Esophagus mucosa (tissue), 1 donor: ENCODE measurements at places on chromosomes 2 and 18.
A peak's percentile ranks its signal among the peaks of the same experiment; 100 is the strongest.

DNA sequence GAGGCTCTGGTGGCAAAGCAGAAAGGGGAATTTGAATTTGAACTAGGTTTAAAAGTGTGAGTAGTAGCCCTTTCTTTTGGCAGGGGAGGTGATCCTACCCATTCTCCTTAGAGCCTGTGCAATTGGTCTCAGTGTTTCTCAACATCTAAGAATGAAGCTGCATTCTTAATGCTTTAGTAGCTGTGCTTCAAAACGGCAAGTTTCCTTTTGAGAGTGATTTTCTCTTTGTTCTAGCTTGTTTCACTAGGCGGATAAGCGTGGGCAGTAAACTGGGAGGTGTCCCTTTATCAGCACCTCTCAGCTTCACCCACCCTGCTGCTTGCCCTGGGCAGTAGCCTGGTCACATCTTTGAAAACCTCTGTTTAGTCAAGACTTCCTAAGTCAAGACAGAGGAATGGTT lies 6.7 kb downstream of the CRIM1 start:
- peak; percentile 56 for ATAC-seq

- no peak for ATAC-seq
Measured at GRCh38 chr18:47413327-47413726, 161.9 kb upstream of the SKOR2 start.

DNA sequence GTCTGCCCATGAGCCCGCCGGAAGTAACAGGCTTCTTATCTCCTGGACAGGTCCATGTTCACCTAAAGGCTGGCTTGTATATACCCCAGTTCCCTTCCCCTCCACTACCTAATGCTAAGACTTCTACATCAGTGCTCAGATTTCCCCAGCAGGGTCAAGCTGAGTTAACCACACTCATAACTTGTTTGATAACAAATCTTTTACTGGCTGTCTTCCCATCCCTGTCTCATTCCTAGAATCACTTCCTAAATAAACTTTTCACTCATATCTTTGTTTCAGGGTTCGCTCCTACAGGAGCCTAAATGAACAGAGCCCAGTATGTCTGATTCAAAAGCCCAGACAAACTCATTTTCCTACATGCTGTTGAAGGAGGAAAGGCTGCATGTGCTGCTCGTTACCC lies 94.0 kb upstream of the SOX11 start:
- no peak for ATAC-seq

DNA sequence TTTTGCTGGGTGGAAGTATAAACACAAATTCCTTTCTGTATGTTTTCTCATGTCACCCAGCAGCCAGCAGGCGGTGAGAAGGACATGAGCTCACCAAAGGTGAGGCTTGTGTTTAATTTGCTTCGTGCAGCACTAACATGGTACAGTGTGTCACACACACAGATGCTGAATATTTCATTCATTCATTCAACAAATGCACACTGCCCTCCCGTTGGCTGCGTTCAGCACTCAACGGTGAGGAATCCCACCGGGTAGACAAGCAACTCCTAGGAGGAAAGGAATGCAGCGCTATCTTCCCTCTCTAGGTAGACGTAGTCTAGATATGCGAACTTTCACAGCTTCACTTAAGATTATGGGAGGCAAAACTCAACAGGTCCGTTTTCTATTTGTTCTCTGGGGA lies 85.1 kb downstream of the LONRF2 start:
- no peak for ATAC-seq

DNA sequence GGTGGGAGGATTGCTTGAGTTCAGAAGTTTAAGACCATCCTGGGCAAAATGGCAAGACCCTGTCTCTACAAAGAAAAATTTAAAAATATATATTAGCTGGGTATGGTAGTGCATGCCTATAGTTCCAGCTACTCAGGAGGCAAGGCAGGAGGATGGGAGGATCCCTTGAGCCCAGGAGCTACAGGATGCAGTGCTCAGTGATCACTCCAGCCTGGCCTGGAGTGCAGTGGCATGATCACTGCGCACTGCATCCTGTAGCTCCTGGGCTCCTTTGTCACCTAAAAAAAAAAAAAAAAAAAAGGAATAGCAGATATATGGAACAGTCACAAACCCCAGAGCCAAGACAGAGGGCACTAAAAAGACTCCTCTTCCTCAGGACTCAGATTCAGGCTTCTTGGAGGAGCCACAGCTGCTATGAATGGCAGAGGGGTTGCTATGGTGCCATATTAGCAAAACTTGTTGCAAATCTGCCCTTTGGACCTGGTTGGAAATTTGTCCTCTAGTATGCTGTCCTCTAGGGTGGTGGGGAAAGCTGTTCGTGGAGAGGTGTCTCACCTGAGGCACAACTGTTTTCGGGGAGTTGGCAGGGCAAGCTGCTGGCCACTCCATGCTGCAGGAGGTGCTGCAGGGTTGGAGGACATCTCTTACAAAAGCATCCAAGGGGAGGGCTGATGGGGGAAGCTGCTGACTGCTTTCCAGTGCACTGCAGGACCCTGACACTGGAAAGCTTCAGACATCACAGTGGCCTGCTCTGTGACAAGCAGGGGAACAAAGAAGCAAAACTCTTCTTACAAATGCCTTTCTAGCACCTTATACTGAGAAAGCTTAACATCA lies 22.7 kb downstream of the CYP20A1 start:
- ATAC-seq = no peak

GRCh38 chr2:226683196-226683595 lies 116.4 kb downstream of the IRS1 start:
- peak; percentile 98 for ATAC-seq

- ATAC-seq = no peak
Measured at GRCh38 chr2:223950448-223951347, 5.6 kb upstream of the WDFY1 start.

DNA sequence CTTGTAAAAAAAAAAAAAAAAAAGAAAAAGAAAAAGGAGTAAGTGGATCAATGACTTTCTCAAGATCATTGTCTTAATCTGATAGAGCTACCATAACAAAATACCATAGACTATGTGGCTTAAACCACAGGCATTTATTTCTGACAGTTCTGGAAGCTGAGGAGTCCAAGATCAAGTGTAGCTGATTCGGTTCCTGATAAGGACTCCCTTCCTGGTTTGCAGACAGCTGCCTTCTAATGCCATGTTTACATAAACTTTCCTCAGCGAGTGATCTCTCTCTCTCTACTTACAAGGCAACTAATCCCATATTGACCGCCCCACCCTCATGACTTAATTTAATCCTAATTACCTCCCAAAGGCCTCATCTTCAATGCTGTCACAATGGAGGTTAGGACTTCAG lies 36.5 kb upstream of the SIX2 start:
- ATAC-seq = no peak

DNA sequence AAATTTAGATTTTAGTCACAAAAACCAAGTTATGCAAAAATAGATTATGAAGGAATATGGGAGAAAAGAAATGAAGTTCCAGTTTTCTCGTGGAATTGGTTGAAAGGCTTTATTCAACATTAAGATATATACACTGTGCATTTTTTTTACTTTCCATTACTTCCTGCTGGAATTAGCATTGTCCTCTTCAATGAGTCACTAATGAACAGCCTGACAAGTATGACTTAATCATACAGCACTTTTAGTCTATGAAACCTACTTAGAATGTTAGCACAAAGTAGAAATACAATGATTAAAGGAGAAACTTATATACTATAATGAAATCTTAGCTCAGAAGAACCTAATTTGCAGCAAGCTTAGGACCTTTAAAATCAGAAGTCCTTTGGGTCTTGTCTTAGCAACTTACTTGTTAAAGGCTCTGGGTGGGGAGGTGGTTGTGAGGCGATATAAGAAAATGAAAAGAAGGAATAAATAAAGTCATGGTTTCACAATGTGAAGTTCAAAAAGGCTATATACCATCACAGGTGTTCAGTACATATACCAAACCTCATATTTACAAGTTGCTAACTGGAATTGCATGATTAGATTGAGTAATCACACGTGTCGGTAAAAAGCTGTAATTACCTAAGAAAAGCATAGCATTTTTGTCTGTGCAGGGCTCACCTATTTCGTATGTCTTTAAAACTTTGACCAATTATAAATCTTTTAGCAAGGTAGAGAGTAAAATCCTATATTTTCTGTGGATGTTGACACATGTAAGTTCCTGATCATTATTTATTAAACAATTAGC lies 236.8 kb downstream of the CAMKMT start:
- peak; percentile 65 for ATAC-seq

DNA sequence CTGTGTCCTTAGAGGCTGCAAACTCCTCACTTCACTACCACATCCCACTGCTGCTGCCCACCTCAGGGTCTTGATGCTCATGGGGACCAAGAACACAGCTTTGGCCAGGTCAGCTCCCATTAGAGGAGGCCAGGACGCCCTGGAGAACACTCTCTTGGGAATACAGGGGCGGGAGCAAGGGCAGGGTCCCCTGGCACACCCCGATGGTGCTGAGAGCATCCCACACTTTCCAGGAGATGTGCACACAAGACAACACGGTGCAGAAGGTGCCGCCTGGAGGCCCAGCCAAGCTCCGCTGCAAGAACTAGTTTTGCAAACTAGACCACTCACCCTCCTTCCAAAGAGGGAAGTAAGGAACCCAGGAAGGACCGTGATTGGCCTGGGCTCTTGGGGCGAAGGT lies 304.4 kb upstream of the SALL3 start:
- no peak for ATAC-seq

- peak; percentile 97 for ATAC-seq
Measured at GRCh38 chr2:119283873-119284331, 60.3 kb downstream of the STEAP3 start.

- ATAC-seq = no peak
Measured at GRCh38 chr18:38751211-38751610, 1185.6 kb upstream of the CELF4 start.

DNA sequence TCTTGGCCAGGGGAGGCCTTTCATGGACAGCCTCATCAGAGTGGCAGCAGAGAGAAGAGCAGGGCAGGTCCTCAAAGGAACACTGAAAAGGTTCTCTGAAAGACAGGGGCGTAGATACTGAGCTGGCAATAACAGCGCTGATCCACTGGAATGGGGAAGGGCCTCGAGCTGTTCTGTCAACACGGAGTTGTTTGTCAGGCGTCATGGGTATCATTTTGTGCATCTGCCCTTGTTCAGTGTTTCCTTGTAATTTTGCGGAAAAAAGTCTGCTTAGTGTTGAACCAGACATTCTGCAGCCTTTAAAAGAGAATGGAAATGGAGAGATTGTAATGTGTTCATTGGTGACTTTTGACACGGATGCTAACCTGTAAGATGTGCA lies 21.5 kb downstream of the AGAP1 start:
- no peak for ATAC-seq

DNA sequence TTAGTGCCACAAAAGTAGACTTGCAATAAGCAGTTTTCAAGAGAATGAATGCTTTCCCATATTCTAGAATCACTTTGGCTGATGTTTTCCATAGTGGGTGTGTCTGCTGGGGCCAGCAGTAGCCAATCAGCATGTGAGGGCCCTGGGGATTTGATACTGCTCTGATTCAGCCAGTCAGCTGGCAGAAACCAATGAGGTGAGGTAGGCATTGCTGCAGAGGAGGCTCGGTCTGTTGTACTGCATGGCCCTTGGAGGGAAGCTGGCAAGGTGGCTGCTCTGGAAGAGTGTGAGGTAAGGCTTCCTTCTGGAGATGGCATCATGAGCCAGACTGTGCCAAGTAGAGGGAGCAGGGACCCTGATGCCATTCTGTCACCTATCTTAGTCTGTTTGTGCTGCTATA lies 22.7 kb downstream of the TMEM87B start:
- ATAC-seq = peak; percentile 32

GRCh38 chr2:128474036-128474955 lies 155.6 kb upstream of the HS6ST1 start:
- ATAC-seq = no peak

- no peak for ATAC-seq
Measured at GRCh38 chr2:70999362-70999761, 4.7 kb upstream of the TEX261 start.

DNA sequence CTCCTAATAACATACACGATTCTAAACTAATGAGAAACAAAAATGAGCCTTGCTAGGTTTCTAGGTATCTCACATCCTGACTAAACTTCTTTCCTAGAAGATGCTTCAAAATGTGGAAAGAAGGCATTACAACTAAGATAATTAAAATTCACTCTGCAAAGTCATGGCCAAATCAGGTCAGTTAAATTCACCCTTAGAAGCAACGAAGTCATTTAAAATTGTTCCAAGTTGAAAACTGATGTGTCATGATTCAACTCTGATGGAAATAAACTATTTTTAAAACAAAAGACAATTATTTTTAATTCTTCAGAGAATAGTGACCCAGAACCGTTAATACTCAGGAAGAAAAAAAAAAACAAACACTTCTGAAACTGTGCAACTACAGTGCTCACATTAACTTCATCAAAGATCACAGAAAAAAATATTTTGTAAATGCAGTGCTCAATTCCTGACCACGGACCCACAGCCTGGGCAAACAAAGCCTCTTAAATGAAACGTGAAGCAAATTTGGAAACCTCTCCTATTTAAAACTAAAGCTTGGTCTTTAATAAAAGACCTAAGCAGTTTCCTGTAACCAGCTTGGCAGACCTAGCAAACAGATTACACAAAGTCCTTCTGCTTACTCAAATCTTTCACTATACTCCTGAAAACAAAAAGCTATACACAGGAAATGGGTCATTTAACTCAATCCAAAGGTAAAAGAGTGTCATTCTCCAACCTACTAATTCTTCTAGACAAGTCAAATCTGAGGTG lies 39.0 kb downstream of the CHN1 start:
- no peak for ATAC-seq

DNA sequence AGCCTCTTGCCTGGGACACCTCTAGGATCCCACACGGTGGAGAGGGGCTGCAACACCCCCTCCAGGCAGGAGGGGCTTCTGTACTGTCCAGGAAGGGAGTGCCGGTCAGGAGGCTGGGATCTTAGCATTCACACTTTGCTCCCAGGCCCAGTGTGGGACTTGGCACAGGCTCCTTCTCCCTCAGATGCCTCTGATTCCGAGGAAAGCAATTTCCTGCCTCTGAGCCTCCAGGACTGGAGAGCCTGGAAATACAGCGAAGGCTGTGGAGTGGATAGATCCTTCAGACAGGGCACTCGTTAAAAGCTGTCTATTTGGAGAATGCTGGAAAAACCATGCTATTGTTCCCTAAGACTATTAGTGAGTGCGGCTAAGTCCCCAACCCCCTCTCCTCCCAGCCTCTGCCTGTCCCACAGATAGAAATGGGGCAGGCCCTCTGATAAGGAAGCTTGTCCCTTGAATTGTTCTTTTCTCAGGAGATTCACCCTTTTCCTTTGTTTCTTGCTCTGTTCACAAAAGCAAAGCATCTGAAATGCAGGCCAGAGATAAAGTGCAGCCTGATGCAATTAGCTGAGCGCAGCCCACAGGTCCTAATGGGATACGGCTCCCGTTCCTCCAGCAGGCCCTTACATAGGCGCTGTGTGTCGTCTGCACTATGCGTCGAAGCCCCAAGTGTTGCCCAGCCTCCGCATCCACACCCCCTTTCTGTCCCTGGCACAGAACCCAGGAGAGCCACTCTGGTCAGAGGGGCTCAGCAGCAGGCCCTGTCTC lies 252.2 kb downstream of the KLHL29 start:
- ATAC-seq = no peak

- ATAC-seq = no peak
Measured at GRCh38 chr2:48439102-48439501, 90.9 kb upstream of the STON1 start.

- ATAC-seq = no peak
Measured at GRCh38 chr18:57461652-57462269, 26.6 kb downstream of the ONECUT2 start.

GRCh38 chr2:23662466-23662865 lies 264.5 kb downstream of the ATAD2B start:
- ATAC-seq = no peak

- ATAC-seq = no peak
Measured at GRCh38 chr2:67616749-67617148, 219.6 kb downstream of the ETAA1 start.
